Hematopoietic multipotent progenitor cell treated with erythropoietin and hydrocortisone succinate and interleukin-3 and kit ligand, for 8 days (in vitro differentiated cells): ENCODE measurements at places on chromosomes 5 and 9.

GRCh38 chr9:112142420-112142819, 32.7 kb downstream of the SUSD1 start:
- no peak for DNase-seq

DNA sequence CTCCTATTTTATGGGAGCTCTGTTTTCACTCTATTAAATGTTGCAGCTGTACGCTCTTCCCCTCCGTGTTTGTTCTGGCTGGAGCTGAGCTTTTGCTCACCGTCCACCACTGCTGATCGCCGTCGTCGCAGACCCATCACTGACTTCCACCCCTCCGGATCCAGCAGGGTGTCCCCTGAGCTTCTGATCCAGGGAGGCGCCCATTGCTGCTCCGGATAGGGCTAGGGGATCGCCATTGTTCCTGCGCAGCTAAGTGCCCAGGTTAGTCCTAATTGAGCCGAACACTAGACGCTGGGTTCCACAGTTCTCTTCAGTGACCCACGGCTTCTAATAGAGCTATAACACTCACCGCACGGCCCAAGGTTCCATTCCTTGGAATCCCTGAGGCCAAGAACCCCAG, 96.2 kb upstream of the PRDM9 start:
- DNase-seq: no peak

GRCh38 chr5:134568337-134568700, 42.8 kb downstream of the JADE2 start:
- DNase-seq: no peak

DNA sequence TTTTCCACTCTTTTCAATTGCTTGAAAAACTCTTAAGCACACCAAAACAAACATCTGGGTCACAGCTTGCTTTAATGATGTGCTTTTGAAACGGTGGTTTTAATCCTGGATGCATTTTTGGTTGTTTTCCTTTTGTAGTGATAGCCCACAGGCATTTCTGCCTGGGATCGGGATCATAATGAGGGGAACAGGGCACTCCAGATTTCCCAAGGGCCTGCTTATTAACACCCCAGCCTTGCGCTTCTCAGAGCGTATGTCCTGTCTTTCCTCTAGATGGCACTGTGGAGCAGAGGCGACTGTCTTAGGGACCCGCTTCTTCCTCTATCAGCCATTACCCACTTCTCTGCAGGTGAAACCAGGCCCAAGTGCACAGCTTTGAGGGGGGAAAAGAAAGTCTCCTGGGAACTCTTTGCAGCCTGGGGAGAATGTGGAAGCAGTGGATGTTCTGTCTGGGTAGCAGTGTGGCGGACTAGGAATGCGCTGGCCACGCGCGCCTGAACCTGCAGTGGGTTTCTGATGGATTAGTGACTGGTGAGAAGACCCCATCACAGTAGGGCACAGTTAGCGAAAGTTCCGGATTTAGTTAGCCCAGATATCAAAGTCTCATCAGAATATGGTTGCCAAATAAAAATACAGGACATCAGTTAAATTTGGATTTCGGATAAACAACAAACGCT, 190.1 kb downstream of the GNA14 start:
- peak; percentile 83 for DNase-seq

DNA sequence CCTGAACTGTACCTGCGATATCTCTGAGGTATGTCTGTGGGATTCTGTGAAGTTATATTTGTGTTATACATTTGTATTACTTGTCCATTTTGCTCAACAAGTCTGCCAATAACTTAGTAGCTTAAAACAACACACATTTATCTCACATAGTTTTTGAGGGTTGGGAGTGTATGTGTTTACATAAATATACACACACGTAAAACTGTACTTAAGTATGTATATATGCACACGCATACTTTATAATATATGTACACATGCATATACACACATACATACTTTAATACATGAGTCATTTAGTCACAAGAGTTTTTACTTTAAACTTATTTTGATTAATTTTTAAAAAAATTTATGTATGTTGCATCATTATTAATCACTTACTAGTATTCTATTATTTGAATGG, 205.9 kb upstream of the EDIL3 start:
- no peak for DNase-seq

DNA sequence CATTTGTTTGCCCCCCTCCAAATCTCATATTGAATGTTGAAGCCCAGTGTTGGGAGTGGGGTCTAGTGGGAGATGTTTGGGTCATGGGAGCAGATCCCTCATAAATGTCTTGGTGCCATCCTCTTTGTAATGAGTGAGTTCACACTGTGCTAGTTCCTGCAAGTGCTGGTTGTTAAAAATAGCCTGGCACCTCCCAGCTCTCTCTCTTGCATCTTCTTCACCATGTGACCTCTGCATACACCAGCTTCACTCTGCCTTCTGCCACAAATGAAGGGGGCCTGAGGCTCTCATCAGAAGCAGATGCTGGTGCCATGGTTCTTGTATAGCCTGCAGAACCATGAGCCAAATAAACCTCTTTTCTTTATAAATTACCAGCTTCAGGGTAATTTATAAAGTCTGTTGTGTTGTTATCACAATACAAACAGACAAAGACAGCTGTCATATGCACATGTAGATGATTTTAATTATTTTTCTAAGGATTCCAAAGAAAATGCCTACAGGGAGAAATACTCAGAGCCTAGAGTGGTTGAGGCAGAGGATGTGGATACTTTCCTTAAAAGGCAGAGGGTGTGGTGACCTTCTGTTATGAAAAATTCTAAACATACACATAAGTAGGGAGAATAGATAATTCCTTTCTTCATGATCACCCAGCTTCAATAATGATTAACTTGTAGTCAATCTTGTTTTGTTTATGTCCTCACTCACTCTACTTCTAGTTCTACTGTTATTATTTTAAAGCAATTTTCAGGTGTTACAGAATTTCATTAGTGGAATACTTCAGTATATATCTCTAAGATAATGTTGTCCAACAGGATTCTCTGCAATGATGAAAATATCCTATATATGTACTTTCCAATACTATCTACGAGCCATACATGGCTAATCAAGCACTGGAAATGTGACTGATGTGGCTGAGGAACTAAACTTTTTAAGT, 75.1 kb upstream of the RANBP6 start:
- no peak for DNase-seq

- no peak for DNase-seq
These were observed 17.4 kb downstream of the CNTFR start for GRCh38 chr9:34572092-34572491.

- DNase-seq: peak; percentile 84
These were observed 6.9 kb downstream of the FGD3 start for GRCh38 chr9:92954049-92954861.

DNA sequence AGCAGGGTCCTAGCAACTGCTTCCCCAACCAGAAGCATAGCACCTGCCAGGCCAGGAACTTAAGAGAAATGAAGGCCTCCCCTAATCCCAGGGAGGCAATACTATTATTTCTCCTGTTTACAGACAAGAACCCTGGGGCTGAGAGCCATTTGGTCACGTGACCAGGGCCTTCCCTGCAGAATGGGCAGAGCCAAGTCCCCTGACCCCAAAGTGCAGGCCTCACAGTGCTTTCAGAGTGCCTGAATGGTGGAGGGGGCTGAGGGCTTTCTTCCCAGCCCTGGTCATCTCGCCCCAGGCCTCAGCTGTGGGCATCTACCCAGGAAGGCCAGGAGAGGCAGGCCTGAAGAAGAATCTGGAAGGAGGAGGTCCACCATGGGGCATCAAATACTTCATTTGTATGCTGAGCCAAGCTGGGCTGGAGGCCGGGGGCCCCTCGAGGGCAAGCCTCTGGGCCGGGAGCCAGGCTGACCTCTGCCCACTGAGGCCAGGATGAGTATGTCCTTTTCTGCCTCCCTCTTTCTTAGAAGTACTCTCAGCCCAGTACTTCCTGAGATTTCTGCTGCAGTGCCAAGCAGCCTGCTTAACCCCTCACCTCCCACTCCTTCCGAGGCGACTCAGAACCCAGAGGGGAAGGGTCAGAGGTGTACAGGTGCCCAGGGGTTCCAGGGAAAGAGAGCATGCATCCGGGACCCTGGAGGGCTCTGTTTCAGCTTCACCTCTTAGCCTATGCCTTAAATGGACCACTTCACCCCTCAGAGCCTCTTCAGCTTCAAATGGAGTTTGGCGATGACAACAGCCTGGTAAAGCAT, 18.9 kb upstream of the DUSP1 start:
- DNase-seq: peak; percentile 52

- DNase-seq: no peak
These were observed 215.2 kb upstream of the ELAVL2 start for GRCh38 chr9:24041160-24041690.

DNA sequence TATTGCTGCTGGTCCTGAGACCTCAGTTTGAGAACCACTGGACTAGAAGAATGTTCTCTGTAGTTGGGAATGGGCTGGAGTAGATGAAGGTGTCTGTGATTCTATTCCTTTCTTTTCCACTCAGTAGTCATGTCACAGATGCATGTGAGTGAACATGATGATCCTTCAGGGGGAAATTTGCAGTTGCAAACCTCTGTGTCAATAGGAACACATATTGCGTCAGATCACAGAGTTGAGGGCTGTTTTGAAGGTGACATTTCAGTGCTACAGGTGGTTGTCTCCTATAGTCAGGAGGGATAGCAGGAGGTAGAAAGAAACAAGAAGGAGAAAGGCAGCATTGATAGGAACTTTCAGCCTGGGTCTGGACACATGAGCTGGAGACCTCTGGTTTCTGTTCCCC, 239.3 kb downstream of the ARHGEF28 start:
- no peak for DNase-seq

GRCh38 chr5:62082370-62082801, 223.6 kb upstream of the KIF2A start:
- no peak for DNase-seq

- no peak for DNase-seq
These were observed 45.6 kb upstream of the SLC25A51 start for GRCh38 chr9:37949576-37949975.

GRCh38 chr9:96344458-96345180, 38.9 kb downstream of the SLC35D2 start:
- DNase-seq: peak; percentile 37

- DNase-seq: no peak
These were observed 32.9 kb downstream of the CPEB4 start for GRCh38 chr5:173920866-173921555.

DNA sequence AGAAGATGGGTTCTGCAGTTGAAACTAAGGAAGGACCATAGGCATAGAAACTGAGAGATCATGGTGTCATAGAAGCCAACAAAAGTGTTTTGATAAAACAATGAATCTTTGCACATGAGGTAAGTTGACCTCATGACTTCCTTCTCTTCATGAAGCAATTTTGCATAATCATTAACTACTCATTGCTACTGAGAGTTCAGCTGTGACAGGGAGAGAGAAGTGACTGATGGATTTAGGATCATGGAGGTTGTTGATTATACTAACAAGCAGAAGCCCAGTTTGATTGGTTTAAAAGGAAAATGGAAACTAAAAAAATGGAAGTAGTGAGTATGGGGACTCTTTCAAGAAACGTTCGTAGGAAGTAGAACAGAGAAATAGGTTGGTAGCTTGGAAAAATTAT, 51.2 kb downstream of the PARP8 start:
- no peak for DNase-seq

- DNase-seq: peak; percentile 59
These were observed at the start of gene NCS1 for GRCh38 chr9:130172161-130172857. TSS of gene NCS1 (plus strand) at chr9:130172404. CDS start at chr9:130172664, 260 bp downstream.
